Colonic mucosa (tissue), 4 donors: ENCODE measurements at places on chromosomes 13 and 19. TPM values are rescaled to one million over a fixed set of nuclear protein-coding genes. Genes with fewer than 3 reads are reported as not detected.

GRCh38 chr13:41615528-41615855 is 158.1 kb downstream of the RGCC start:
- no peak for DNase-seq

Gene CCL25
- not detected for total RNA-seq

Gene THSD8
- total RNA-seq = 18.5 TPM

Gene LPAR6
- total RNA-seq = 17.8 TPM

DNA sequence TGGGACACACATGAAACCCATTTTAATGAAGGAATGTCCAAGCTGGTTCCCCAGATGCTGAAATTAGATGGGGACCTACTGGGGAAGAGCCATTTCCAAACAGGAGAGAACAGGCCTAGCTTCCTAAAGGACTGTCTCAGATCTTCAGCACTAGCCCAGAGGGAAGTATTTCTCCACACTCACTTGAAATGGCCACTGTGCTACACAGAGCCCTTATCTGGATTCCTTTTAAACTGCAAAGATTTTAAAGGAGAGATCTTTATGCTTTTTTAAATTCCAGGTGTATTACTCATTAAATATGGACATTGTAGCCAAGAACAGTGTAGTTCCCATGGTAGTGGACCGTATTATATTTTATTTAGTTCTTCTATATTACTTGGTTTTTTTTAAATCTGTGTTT is 255.3 kb downstream of the SHISA2 start:
- no peak for DNase-seq

Gene ZNF69
- 17.6 TPM for total RNA-seq

Gene LENG9
- total RNA-seq = 24.6 TPM

DNA sequence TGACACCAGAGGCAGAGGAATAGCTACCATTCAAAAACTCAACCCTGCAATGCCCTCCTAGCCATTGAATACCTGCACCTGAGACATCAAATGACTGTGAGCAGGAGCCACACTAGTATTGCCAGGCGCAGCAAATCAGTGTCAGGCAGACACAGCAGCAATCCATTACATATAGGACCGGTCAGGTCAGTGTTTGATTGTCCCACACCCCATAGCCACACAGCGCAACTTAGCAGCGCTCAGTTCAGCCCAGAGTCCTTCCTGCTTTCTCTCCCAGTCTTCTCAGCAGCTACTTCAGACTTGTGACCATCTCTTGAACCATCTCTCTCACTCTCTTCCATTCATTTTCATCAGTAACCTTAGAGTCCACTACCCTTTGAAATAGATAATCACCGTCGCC is 181.6 kb upstream of the GPR12 start:
- DNase-seq = no peak

DNA sequence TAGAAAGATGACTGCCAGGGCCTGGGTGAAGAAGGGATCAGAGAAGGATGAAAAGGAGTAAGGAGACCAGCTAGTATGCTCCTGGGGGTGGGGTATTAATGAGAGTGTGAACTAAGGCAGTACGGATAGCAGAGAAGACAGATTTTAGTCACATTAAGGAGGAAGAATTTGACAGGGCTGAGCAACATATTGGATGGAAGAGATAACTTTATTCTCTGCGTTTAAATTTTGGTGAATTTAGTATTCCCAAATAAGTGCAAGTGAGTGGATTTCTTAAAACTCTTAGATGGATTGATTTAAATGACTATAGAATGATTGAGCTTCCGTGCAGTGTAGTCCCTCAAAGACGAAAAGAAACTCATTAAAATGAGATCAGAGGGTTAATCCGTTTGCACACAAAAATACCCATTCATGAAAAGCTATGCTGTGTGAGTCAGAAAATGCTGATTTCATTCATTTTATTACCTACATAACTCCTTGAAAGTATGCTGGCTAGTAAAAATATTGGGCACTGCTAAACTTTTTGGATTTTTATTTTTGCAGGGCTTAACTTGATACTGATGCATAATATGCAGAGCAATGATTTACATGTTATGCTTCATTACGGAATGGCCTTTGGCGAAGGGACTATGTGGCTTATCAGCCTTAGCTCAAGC is 54.1 kb downstream of the WDFY2 start:
- no peak for DNase-seq

DNA sequence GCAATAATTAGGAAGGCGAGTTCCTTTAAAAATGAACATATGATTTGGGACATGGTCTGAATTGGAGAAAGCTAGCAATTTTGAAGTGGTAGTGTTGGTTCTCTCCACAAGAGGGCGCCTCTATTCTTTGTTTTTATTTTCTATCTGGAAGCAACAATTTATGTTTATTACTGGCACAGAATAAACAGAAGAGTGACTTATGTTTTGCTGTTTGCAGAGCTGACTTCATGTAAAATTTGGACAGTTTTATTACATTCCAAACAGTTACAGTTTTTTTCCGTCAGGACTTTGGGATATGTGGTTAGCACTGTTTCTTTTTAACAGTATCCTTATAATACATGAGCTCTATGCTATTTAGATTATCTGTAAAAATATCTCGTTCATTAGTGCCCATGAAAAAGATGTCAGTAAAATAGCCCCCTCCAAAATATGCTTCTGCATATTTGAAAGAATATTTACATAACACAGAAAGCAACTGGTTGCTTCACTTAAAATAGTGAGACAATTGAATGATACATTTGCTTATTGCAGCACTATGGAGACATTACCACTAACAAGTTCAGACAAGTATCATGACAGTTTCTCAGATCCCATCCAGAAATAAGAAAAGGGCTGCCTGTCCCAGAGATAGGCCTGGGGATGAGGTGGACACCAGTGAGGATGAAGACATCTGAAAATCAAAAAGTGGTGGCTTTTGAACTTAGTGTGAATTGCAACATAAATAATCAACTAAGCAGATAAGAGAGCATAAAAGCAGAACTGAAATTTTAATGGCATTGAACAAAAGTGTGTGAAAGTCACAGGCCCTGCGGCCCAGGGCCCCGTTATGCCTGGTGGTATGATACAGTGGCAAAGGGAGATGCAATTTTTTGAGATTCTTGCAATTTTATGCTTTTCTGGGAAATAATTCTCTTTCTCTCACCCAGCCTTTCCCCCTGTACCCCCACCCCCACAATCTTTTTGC is 32.3 kb upstream of the FGF9 start:
- DNase-seq = peak; percentile 51
